Occipital lobe (tissue), 3 donors: ENCODE measurements at places on chromosomes 5 and 9.

GRCh38 chr5:141771562-141771961 lies 89.5 kb upstream of the ARAP3 start:
- no peak for DNase-seq

GRCh38 chr9:133252301-133253020 lies 22.5 kb downstream of the ABO start:
- no peak for DNase-seq

DNA sequence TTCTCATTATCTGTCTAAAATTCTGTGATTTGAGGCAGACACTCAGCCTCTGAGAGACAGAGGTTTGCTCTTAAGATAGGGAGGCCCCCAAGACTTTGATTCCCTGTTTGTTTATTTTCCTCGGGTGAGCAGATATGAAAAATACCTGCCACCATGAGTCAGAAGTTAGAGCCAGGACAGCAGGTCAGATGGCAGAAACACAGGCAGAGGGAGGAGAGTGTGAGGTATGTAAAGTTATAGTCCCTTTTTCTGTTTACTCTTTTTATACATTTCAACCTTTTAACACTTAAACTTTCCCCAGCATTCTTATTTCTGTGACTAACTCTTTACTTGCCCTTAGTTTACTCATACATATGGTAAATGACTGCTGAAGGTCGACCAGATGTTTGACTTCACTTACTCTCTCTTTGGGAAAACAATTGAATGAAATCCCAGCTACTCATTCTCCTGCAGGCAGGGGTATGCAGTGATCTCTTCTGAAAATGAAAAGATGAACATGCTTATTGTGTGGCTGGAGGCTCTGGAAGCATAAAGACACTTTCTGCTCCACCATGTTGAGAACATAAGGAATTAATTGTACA lies 383.8 kb downstream of the NTRK2 start:
- no peak for DNase-seq

GRCh38 chr5:150401076-150401375 lies 11.7 kb downstream of the CD74 start:
- no peak for DNase-seq

DNA sequence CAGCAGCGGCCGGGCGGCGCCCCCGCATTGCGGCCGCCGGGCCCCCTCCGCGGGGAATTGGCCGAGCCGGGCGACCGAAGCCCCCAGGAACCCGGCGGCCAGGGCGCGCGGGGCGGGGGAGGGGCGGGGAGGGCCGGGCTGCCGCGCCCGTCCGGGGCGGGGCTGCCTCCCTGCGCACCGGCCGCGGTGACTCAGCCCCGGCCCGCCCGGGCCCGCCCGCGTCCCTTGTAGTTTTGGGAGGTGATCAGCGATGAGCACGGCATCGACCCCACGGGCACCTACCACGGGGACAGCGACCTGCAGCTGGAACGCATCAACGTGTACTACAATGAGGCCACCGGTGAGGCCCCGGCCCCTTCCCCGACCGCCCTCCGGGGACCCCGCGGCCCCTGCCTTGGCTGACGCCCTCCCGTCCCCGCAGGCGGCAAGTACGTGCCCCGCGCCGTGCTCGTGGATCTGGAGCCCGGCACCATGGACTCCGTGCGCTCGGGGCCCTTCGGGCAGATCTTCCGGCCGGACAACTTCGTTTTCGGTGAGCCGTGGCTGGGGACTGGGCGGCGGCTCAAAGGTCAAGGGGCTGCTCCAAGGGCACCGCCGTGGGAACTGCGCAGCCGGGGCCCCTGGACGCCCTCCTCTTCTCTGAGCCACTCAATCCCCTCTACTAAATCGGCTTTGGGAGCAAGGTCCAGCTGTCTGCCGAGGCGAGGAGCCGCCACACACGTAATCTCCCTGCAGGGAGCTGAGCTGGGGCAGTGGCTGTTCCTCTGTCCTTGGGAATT lies 592 bp downstream of the TUBB4B start:
- DNase-seq: no peak
